Stimulated activated CD8-positive, alpha-beta memory T cell treated with anti-CD3 and anti-CD28 coated beads, Interleukin-4, amount 100 ng/mL, for 24 hours (primary cell): ENCODE measurements at places on chromosomes 1 and 21.

GRCh38 chr1:204587621-204588020, 71.4 kb downstream of the MDM4 start:
- no peak for DNase-seq

DNA sequence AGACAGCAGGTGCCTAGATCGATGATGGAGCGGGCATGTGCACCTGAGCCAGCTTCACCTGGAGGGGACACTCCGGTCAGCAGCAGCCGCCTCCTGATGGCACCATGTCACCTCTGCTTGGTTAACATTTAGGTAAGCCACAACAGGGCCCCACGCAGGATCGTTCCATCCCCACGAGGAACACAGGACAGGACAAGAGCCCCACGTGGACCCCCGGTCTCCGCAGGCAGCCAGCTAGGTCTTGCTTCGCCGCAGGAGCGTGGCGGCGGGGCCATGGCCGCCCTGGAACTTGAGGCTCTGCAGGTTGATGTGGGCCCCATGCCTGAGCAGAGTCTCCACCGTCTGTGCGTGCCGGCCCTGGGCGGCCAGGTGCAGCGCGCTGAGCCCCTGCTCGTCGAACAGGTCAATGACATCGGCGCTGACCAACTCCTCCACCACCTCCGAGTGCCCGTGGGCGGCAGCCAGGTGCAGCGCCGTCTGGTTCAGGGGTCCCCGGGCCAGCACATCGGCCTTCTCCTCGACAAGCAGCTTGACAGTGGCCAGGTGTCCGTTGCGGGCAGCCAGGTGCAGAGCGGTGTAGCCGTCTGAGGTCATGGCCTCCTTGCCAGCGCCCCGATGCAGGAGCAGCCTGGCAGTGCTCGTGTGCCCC, 26.1 kb downstream of the RIPK4 start:
- no peak for DNase-seq

DNA sequence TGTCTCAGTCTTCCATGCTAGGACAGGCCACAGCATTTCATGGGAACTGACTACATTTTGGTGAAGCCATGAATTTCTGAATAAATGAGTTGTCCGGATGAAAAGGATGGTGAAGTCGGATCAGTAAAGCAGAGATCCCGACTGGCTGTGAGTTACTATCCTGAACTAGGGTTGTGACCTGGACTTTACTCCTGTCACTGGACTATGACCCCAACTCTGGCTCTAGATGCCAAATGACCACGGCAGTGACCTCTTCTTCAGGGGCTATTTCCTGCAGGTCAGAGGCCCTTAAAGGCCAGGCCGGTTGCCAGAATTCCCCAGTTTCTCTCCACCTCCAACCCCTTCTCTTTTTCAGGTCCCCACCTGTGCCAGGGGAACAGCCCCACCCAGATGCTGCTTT, 1.7 kb upstream of the NECTIN4 start:
- no peak for DNase-seq

DNA sequence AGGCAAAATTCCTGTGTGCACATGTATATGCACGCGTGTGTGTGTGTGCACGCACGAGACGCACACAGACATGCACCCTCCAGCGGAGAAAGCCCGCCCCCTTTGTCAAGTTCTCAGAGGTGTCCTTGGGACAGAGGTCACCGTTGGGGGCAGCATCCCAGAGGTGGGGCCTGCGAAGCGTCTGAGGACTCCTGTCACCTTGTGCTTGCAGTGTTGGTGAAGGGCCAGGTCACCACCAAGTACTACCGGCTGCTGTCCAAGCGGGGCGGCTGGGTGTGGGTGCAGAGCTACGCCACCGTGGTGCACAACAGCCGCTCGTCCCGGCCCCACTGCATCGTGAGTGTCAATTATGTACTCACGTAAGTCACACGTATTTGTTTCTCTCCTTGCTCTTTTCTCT, 42.6 kb downstream of the SIM2 start:
- no peak for DNase-seq

GRCh38 chr1:30034105-30034626, 689.2 kb downstream of the MATN1 start:
- no peak for DNase-seq

DNA sequence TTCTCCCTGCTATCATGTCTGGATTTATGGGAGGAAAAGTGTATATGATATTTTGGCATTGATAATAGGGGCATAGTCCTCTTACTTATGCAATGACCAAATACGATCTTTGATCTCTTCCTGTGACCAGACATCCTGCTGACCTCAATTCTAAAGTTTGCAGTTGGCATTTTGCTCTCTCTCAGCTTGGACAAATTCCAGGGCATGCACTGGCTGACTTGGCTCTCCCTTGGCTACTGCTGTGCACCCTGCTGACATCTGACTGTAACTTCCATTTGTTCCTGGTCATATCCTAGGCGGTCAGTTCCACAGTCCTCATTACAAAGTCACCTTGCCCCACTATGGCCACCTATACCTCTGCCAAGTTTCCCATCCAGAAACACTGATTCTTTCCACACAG, 380.7 kb upstream of the NR5A2 start:
- DNase-seq = no peak

DNA sequence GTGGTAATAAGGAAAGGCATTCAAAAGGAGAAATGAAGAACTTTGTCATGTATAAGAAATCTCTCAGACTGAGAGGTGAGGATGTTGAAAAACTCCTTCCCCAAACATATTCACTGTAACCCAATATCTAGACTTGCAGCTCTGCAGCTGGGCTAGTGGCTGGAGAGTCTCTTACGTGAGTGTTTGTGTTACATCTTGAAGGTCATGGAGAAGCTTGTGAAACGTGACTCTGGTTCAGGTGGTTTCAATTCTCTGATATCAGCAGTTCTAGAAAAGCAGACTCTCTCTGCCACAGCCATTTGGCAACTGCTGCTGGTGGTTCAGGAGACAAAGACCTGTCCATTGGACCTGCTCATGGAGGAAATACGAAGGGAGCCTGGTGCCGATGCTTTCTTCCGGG, 55.0 kb upstream of the EPHA8 start:
- DNase-seq = no peak

DNA sequence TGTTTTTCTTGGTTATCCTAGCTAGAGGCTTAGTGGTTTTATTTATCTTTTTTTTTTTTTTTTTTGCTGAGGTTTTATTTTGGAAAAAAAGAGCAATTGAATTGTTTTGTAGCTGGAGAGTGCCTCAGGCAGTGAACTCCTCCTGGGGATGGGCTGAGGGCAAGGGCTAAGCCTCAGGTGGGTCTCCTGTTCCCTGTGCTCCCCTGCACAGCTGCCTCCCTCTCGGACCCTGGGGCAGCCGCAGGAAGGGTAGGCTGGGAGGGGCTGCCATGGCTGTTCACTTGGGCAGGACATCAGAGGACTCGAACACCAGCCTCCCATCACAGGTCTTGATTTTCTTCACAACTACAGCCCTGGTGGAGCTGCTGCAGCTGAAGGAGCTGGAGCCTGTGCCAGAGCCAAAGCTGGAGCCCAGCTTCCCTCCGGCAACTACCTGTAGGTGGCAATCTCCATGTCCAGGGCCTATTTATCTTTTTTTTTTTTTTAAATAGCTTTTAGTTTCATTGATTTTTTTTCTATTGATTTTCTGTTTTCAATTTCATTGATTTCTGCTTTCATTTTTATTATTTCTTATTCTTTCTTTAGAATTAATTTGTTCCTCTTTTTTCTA, 28.9 kb downstream of the LEPR start:
- no peak for DNase-seq

- DNase-seq = no peak
Measured at GRCh38 chr1:201593200-201593921, 54.4 kb downstream of the NAV1 start.

GRCh38 chr1:246306415-246307037, 200.6 kb downstream of the SMYD3 start:
- no peak for DNase-seq

- DNase-seq = no peak
Measured at GRCh38 chr21:41602531-41602930, 94.6 kb upstream of the TMPRSS2 start.

DNA sequence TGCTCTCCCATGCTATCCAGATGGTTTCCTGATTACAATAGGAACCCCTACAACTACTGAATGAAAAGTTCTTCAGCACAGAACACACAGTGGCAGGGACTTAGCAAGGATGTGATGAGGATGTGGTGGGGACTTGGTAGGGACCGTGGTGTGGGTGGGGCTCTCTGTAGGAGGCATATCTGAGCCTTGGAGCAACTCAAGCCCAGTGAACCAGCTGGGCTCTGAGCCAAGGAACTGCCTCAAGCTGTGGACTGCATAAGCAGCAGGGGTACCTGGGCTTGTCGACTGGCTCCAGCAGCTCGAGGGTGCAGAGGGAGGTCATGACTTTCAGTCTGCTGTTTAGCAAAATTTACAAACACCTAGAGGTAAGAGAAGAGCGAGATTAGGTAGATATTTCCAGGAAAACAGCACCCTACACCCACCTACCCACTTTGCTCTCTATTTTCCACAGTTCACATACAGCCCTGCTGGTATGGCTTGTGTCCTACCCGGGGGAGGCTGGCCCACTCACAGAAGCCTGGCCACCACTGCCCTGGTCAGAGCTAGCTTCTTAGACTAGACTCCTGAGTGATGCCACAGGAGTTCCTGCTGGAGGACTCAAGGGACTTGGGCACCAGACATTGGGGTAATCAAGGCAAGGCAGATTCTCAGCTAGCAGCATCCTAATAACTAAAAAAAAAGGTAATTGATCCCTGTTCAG, 86.8 kb upstream of the GCLM start:
- no peak for DNase-seq

DNA sequence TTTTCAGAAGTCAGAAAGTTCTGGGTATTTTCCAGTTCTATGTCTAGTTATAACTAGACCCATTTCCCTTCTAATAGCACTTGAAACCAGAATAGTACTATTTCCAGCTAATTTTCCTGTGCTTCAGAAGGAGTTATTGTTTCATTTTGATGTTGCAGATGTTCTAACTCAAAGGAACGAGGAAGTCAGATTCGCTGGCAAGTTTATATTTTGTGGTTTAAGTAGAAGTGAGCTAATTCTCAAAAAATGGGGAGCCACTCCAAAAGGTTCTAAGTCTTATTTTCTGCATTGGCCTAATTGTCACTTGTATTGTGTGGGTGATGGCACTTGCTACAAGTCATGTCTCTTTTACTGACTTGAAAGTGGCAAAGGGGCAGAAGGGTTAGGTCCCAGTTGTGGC, 18.1 kb downstream of the CCDC185 start:
- no peak for DNase-seq

DNA sequence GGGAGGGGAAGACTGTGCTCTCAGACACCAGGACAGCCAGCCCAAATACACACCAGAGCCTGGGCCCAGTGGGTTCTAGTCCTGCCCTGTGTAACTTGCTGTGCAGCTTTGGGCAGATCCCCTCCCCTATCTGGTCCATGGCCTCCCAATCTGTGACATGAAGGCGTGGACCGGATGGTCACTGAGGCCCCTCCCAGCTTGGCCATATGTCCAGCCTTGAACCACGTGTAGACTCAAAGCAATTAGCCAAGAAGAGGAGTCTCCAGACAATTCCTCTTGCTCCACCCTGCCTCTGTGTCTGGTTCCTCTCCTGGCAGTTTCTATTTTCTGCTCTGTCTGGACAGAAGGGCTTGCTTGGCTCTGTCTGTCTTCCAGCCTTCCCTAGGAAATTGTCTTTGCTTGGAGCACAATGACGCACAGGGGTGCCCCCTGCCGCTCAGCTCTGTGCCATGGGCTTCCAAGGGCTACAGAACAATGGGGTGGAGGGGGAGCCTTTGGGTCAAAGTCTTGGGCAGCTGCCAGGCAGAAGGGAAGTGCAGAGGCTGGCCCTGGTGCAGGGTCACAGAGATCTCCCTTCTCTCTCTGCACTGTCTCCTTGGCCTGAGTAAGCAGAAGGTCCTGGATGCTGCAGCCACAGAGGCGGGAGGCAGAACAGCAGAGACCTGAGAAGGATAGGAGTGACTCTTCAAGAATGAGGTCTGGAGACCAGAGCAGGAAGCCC, 66.1 kb downstream of the TENT5C start:
- DNase-seq = no peak

DNA sequence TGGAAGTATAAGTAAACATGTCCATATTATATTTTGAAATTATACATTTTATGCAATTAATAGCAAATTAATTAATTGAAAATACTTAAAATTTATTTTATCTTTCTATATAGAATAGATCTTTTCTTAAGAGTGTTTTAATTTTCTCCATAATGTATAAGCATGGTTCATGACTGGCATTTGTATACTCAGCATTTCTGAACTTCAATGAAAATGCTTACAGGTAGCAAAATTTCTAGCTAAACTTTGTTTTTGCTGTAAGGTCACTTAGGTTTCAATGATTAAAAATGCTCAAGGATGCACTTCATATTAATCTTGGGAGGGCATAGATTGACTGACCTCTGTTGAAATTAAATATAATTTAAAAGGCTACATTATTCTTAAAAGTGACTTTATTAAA, 1108.1 kb downstream of the BRINP3 start:
- DNase-seq = no peak

GRCh38 chr1:53114581-53115400, 27.6 kb downstream of the SLC1A7 start:
- no peak for DNase-seq

DNA sequence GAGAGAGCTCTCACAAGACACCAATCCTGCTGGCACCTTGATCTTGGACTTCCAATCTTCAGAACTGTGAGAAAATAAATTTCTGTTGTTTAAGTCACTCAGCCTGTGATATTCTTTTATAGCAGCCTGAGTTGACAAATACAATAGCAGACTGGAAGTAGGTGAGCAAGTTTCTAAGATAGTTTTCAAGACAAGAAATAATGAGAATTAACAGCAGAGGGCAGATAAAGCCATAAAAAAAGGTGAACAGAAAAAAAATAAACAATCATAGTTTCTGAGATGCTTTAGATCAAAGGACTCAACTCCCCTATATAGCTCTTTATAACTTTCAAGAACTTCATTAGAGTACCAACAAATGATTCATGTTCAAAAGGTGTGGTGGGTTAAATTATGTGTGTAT, 119.8 kb downstream of the PLPPR5 start:
- no peak for DNase-seq

DNA sequence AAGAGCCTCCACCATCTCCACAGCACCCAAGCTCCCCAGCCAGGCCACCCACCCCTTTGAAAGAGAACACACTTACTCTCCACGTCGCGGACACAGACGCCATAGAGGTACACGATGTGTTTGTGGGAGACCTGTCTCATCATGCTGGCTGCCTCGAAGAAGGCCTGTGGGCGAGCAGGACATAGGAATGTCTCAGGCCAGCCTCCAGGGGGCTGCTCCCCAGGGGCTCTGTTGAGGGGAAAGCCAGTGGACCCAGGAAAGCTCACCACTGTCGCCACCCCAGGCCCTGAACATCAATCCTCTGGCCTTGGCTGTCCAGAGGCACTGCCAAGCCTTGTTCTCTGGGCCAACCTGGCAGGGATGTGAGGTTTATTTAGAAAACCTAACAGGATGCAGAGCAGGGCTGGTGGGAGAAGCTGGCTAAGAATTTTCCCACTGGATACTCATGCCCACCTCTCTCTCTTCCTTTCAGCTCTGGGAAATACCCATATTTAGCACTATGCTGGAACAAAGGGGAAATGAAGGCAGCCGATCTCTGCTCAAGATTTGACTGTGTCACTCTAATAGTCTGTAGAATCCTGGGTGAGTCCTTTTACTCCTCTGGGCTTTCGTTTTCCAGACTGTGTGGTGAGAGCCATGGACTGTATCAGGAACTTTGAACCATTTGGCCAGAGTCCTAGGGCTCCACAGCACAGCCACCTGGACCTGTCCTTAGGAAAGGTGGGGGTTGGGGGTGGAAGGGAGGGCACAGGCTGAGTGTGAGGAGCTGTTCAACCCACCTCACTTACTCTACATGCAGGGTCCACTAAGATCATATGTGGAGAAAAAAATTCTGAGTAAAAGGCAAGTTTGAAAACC, 101.9 kb downstream of the RAVER2 start:
- no peak for DNase-seq

- no peak for DNase-seq
Measured at GRCh38 chr21:37159053-37159776, 86.2 kb downstream of the TTC3 start.
